ENCODE measurements at places on chromosomes 11 and 22.
A peak's percentile ranks its signal among the peaks of the same experiment; 100 is the strongest.

DNA sequence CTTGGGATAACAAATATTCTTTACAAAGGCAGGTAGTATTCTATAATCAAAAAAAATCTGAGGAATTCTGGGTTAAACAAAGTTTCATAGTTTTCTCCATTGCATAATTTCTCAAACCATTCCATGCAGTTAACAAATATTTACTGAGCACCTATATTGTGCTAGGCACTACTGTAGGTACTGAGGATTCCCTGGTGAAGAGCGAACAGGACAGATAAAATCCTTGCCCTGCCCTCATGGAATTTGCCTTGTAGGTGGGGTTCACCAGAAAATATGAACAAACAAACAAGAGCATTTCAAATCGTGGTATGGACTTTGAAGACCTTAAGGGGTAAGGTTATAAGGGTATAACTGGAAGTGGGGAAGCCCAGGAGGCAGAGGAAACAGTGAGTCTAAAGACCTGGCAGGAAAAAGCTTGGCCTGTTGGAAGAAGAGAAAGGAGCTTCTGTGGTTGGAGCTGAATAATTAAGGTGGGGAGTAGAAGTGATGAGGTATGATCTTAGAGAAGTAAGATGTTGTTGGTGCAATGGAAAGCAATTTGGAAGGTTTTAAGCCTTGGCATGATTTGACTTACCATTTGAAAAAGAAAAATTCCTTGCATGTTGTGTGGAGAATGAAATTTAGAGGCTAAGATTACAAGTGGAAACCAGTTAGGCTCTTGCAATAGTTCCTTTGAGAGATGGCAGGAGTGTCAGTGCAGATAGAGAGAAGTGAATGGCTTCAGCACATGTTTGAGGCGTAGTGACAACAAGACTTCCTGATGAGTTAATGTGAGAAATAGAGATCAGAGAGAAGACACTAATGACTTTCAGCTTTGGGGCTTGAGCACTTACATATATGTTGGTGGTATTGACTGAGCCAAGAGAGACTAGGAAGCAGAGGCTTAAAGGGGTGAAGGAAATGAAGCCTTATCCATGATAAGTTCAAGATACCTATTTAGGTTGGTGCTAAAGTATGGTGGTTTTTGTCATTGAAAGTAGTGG is 55.7 kb upstream of the PICALM start:
- DNase-seq = no peak

- no peak for DNase-seq
Measured at GRCh38 chr11:113338730-113339129, 24.3 kb downstream of the TTC12 start.

- no peak for DNase-seq
Measured at GRCh38 chr11:19957294-19957943, 202.9 kb downstream of the DBX1 start.

GRCh38 chr22:40044870-40045834 is 50.4 kb downstream of the FAM83F start:
- no peak for DNase-seq

DNA sequence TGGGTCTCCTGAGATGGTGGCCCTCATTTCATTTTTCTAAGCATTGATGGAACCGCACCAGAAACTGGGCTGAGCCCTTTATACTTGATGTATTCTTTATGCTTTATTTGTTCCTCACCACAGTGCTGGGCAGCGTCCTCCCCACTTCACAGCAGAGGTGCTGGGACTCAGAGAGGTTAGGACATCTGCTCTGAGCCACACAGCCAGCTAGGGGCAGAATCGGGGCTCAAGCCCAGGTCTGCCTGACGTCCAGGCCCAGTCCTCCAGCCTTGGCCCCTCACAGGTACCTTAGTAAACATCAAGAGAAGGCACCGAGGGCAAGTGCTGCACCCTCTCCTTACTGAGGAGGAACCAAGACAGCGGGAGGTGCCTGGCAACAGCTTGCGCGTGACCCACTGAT is 20.2 kb upstream of the SHISAL1 start:
- DNase-seq = no peak

- DNase-seq = no peak
Measured at GRCh38 chr11:15227011-15227410, 112.3 kb downstream of the INSC start.

GRCh38 chr22:35955546-35955945 is 73.1 kb downstream of the RBFOX2 start:
- no peak for DNase-seq

GRCh38 chr11:76903325-76903724 is 42.6 kb downstream of the ACER3 start:
- DNase-seq = no peak

DNA sequence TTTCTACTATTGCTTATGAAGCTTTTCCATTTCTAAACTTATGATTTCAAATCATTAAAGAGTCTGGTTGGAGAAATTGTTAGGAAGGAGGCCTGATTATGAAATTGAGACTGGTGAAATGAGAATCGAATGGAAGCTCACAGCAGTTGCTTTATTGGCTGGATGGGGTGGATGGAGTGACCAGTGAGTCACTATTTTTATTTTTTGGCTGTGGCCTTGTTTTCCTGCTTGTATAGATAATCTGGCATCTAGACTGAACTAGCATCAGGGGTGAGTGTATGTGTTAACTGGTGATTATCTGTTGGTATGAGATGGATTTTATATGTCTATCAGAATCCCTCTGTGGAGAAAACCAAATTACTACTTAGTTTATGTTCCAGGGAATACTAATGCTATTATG is 36.2 kb downstream of the UVRAG start:
- DNase-seq = no peak

GRCh38 chr11:73151416-73151815 is 9.3 kb upstream of the FCHSD2 start:
- no peak for DNase-seq

- DNase-seq = no peak
Measured at GRCh38 chr11:11171854-11172253, 181.2 kb downstream of the CSNK2A3 start.

DNA sequence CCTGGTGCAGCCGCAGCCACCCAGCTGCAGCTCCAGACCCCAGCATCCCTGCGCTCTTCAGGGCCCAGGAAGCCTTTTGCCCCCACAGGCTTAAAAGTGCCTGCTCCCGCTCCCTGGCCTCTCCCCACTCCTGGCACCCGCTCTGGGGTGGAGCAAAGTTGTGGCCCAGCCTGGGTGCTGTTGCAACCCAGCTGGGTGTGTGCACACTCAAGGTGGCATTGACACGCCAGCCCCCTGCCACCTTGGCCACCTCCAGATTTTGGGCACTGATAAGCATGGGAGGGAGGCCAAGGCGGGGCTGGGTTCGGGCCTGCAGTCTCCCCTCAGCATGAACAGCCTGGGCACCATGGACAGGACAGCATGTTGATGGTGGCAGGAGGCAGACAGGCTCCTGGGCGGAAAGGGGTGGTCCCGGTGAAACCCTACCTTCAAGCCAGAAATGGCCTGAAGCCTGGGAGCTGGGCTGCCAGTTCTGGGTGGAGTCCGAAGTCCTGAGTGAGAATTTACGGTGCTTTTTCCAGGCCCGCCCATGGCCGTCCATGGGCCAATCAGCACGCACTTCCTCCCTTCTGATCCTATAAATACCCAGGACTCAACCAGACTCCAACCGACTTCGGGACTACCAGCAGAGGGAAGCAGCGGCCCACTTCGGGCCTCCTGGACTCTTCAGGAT is 23.6 kb upstream of the RNASEH2C start:
- DNase-seq = peak; percentile 37

- peak; percentile 37 for DNase-seq
Measured at GRCh38 chr11:47161134-47161854, 15.4 kb downstream of the ARFGAP2 start.

GRCh38 chr11:117143390-117143789 is 697 bp upstream of the PAFAH1B2 start:
- no peak for DNase-seq
